ENCODE measurements at places on chromosomes 6 and 20. TPM values are rescaled to one million over a fixed set of nuclear protein-coding genes. Genes with fewer than 3 reads are reported as not detected.

WRNIP1 gene
- 46.2 TPM for total RNA-seq

FGD2 gene
- total RNA-seq: not detected

RPS6KA2 gene
- 49.8 TPM for total RNA-seq

RAET1E gene
- total RNA-seq: not detected

DAAM2 gene
- 2.5 TPM for total RNA-seq

FAM162B gene
- 31.2 TPM for total RNA-seq

FOXF2 gene
- 106 TPM for total RNA-seq

MUC21 gene
- not detected for total RNA-seq

BTN1A1 gene
- total RNA-seq: not detected

CTAGE9 gene
- total RNA-seq: not detected

PNLDC1 gene
- not detected for total RNA-seq

LAMP5 gene
- not detected for total RNA-seq

COL10A1 gene
- 0.08 TPM for total RNA-seq

MYBL2 gene
- 32.3 TPM for total RNA-seq

PTGIS gene
- 6.3 TPM for total RNA-seq

PSORS1C1 gene
- under 0.01 TPM for total RNA-seq

ZHX3 gene
- 23.4 TPM for total RNA-seq

LY86 gene
- not detected for total RNA-seq

PI3 gene
- total RNA-seq: not detected

KCNB1 gene
- under 0.01 TPM for total RNA-seq

EYS gene
- total RNA-seq: not detected

LHFPL5 gene
- not detected for total RNA-seq

CCN6 gene
- total RNA-seq: not detected

HLA-DQB1 gene
- total RNA-seq: 0.32 TPM

CST5 gene
- 0.13 TPM for total RNA-seq

CALHM4 gene
- total RNA-seq: not detected

METTL24 gene
- total RNA-seq: not detected

RNF39 gene
- not detected for total RNA-seq

FLRT3 gene
- 4.8 TPM for total RNA-seq

RIN2 gene
- total RNA-seq: 25.9 TPM

DNAH8 gene
- not detected for total RNA-seq

ULBP2 gene
- 0.24 TPM for total RNA-seq
